ENCODE measurements at places on chromosomes 1 and 21. TPM values are rescaled to one million over a fixed set of nuclear protein-coding genes. Genes with fewer than 3 reads are reported as not detected.

The USP21 gene
- 28.1 TPM for total RNA-seq

The PADI4 gene
- total RNA-seq, result 1.7 TPM

The RAB7B gene
- total RNA-seq, result 11.4 TPM

The NFASC gene
- total RNA-seq, result 92.7 TPM

The LCE3E gene
- total RNA-seq, result not detected

The KCNJ15 gene
- total RNA-seq, result 2.7 TPM

The TEDDM1 gene
- not detected for total RNA-seq

The NTRK1 gene
- total RNA-seq, result 3.5 TPM

The NMNAT2 gene
- 1.3 TPM for total RNA-seq

The RNASEL gene
- 6.8 TPM for total RNA-seq

The GCSAML gene
- total RNA-seq, result 0.81 TPM

The USF1 gene
- total RNA-seq, result 42.2 TPM

The CLDN14 gene
- not detected for total RNA-seq

The KLF17 gene
- 0.16 TPM for total RNA-seq

The ANGPTL3 gene
- total RNA-seq, result not detected

The MROH7 gene
- 13.1 TPM for total RNA-seq

The SPOCD1 gene
- 4.0 TPM for total RNA-seq

The SYNC gene
- total RNA-seq, result 89.8 TPM

The CD1B gene
- not detected for total RNA-seq

The OR6N2 gene
- total RNA-seq, result not detected

The GBP7 gene
- 0.21 TPM for total RNA-seq

The COL9A2 gene
- total RNA-seq, result 8.6 TPM

The INSRR gene
- total RNA-seq, result 0.51 TPM

The LHX8 gene
- total RNA-seq, result not detected

The SMIM1 gene
- total RNA-seq, result 5.6 TPM

The LIN28A gene
- total RNA-seq, result not detected

The TEX38 gene
- not detected for total RNA-seq

The RXFP4 gene
- total RNA-seq, result not detected

The SEC16B gene
- total RNA-seq, result 2.4 TPM

The CD2 gene
- 4.3 TPM for total RNA-seq

The MYOM3 gene
- total RNA-seq, result 1.9 TPM

The RNU1-4 gene
- total RNA-seq, result 8,154 TPM

The TMEM82 gene
- total RNA-seq, result not detected

The RHBG gene
- total RNA-seq, result not detected

The RUNX3 gene
- 2.9 TPM for total RNA-seq

The EXTL1 gene
- total RNA-seq, result 0.29 TPM

The OR2L3 gene
- total RNA-seq, result not detected

The GSTM5 gene
- total RNA-seq, result 5.7 TPM

The AK5 gene
- 2.1 TPM for total RNA-seq

The RAVER2 gene
- 22.5 TPM for total RNA-seq

The MATN1 gene
- not detected for total RNA-seq

The CFHR2 gene
- not detected for total RNA-seq

The GPR61 gene
- total RNA-seq, result not detected

The MMEL1 gene
- 2.4 TPM for total RNA-seq

The RNPEP gene
- 28.0 TPM for total RNA-seq

The S100A7 gene
- total RNA-seq, result not detected

The FAM167B gene
- total RNA-seq, result 11.8 TPM

The FMO5 gene
- 5.8 TPM for total RNA-seq

The OR2T35 gene
- total RNA-seq, result not detected

The LRRC8C gene
- 9.0 TPM for total RNA-seq

The GBP6 gene
- total RNA-seq, result not detected

The ZC3H12A gene
- total RNA-seq, result 26.5 TPM

The LCE1C gene
- not detected for total RNA-seq
